ENCODE measurements at places on chromosomes 5 and 9. TPM values are rescaled to one million over a fixed set of nuclear protein-coding genes. Genes with fewer than 3 reads are reported as not detected.

The FAM78A gene
- polyA plus RNA-seq, result 0.24 TPM

The SHISAL2B gene
- polyA plus RNA-seq, result not detected

The BTNL8 gene
- polyA plus RNA-seq, result not detected

The CD14 gene
- polyA plus RNA-seq, result 3.2 TPM

The PCDHGA7 gene
- polyA plus RNA-seq, result 1.8 TPM

The ECM2 gene
- polyA plus RNA-seq, result 9.1 TPM

The OSMR gene
- 3.1 TPM for polyA plus RNA-seq

The RGP1 gene
- polyA plus RNA-seq, result 2.6 TPM

The HAVCR2 gene
- not detected for polyA plus RNA-seq

The ZNF483 gene
- 10.0 TPM for polyA plus RNA-seq

The ZNF484 gene
- polyA plus RNA-seq, result 2.6 TPM

The PCDHB15 gene
- polyA plus RNA-seq, result 30.0 TPM

The SLC1A3 gene
- 345 TPM for polyA plus RNA-seq

The GPR151 gene
- not detected for polyA plus RNA-seq

Measured in Purkinje cell (primary cell).